ENCODE measurements at places on chromosomes 5 and 9.

GRCh38 chr5:27015758-27016157 lies 22.6 kb downstream of the CDH9 start:
- DNase-seq = no peak

- no peak for DNase-seq
These were observed 146.1 kb upstream of the OTULINL start for GRCh38 chr5:14435481-14435880.

DNA sequence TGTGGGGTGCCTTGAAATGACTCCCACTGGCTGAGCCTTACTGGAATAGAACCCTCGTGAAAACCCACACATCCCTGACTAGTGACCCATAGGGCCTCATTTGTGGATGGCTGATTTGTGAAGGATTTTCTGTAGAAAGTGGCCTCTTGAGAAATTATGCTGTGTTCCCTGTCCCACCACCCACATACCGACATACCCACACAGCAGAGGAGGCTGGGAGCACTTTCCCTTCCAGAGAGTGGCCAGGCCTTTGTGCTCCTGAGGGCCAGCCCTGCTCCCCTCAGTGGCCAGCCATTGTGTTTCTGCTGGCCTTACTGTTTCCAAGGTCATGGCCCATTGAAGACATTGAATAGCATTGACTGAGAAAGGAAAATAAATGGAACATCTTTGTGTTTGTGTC lies 29.6 kb downstream of the IL9 start:
- no peak for DNase-seq

GRCh38 chr9:115730396-115730795 lies 423.2 kb upstream of the PAPPA start:
- no peak for DNase-seq

GRCh38 chr5:156590978-156591377 lies 259.1 kb upstream of the PPP1R2B start:
- no peak for DNase-seq

DNA sequence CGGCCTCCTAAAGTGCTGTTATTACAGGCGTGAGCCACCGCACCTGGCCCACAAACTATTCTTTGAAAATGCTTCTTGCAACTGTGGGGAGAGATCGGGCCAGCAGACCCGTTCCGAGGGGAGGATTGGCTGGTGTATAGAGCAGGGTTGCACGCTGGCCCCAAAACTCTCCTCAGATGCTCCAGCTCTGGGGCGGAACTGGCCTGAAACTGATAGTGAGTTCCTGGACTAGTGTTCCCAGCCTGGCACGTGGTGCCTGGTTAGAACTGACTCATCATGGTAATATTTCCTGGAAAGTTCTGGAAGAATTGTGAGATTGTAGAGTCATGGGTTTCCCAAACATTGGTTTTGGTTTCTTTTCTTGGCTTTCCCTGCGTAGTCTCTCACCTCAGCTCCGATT lies 120.5 kb downstream of the FBXL7 start:
- DNase-seq = no peak

DNA sequence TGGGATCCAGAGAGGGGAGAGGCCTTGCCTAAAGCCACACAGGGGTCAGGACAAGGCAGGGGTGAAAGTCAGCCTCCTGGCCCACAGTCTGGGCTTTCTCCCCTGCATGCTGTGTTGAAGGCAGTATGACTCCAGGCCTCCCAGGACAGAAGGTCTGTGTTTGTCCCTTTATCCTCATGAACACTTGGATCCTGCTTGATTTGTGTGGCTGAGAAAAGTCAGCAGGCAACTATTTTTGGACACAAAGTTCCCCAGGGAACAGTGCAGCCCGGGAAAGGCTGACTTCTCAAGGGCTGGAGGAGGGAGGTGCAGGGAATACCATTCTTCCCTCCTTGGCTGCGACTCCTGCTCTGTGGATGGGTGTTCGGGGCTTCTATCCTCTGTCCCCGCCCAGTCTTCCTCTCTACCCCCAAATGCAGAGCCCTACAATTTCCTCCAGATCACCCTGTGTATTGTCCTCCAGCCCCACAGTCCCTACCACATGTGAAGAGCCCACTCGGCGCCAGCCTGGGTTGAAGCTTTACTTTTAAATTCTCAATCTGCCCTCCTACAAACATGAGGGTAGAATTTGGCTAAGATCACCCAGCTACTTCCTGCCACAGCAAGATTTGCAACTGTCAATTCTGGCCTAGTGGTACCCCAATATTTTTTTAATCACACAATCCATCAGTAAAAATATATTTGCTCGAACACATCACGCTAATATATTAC lies 4.1 kb downstream of the AKNA start:
- DNase-seq = no peak

GRCh38 chr9:92432350-92432749 lies 8.1 kb upstream of the OMD start:
- no peak for DNase-seq

DNA sequence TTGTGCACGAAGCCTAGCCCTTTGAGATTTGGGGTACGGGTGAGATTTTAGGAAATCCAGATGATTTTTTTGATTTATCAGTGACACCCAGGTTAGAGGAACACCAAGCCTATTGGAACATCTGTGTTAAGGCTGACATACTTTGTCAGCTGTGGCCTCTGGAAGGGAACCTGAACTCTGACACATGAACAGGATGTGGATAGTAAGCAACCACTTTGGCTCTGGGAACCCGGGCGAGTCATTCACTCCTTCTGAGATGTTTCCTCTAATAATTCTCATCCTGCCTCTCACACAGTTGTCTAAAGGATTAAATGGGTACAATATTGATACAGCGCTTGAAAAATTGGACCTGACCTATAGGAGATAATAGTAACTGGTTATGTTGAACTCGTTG lies 67.8 kb downstream of the FGF1 start:
- no peak for DNase-seq

DNA sequence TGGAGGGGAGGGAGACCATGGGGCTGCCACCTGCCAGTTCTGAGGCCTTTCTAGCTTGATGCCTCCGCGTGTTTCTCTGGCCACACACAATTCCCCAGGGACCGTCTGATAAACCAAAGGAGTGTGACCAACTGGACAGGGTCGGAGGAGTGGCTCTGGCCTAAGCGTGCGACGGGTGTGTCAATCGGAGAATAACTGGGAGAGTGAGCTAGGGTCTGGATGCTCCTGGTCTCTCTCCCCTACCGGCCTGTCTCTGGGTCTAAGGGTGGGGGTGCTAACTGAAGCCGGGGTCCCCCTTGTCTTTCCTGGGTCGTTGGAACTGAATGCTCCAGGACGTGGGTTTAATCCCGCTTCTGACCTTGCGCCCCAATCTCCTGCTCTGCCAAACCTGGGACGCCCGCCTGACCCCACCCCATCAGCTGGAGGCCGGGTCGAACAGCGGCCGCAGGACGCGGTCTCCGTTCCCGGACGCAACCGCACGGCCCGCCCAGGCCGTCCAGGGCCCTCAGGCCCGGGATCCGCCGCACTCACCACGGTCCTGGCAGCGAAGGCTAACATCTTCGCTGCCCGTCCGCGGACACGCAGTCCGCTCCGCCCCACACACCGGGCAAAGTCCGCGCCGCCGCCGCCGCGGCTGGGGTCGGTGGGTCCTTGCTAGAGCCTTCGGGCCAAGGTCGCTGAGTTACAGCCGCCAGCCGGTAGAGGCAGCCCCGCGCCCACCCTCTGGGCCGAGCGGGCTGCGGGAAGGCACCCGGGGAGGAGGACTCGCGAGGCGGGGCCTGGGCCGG lies 447 bp downstream of the CRAT start:
- no peak for DNase-seq

DNA sequence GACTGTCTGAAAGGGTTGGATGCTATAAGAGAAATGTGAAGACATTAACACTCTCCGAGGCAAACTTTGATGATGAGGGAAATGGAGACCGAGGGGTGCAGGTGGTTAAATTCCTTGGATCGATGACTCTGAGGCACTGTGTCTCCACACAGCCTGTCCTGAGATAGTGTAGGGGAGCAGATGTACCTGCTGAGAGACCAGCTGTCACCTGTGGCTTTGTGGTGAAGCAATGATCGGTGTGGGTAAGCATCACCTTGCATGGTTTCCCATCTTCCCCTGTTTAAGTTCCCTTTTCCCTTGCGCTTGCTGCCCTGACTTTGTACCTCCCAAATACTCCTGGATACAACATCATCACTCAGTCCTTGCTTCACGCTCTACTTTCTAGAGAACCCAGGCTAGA lies 9.8 kb upstream of the MIER3 start:
- DNase-seq = no peak

DNA sequence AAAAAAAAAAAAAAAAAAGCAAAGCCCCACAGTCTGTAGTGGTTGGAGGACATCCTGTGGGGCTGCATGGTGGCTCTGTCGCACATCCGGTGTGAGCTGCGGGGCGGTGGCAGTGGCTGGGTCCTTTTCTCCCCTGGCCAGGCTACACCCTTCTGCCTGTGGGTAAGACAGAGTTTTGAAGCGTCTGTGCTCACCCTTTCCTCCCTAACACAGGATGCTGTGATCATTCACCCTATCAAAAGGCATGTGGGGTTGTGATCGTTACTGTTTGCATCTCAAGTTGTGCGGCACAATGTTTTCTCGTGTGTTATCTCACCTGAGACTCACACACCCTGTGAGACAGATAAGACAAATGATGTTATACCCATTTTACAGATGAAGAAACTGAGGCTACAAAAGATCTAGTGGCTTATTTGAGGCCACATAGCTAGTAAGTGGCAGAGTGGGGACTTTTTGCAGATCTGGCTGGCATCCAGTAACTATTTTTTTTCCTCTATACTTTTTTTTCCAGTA lies 17.5 kb downstream of the IRF1 start:
- no peak for DNase-seq

- peak; percentile 22 for DNase-seq
These were observed 12.0 kb upstream of the C9 start for GRCh38 chr5:39376293-39376714.

DNA sequence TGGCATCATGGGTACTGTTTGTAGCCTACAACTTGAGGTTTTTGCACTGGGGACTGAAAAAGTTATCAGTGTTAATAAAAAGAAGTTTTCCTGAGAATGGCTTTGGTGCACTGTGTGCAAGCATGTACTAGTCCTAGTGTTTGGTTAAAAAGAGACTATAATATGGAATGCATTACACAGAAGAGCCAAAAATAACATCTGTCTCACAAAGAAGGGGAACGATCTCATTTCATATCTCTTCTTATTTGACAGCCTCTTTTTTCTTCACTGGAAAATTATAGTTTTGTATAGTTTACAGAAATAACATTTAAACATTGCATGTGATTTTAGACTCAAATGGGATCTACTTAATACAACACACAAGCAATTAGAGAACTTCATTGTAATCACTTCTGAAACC lies 127.0 kb upstream of the GDNF start:
- DNase-seq = no peak

DNA sequence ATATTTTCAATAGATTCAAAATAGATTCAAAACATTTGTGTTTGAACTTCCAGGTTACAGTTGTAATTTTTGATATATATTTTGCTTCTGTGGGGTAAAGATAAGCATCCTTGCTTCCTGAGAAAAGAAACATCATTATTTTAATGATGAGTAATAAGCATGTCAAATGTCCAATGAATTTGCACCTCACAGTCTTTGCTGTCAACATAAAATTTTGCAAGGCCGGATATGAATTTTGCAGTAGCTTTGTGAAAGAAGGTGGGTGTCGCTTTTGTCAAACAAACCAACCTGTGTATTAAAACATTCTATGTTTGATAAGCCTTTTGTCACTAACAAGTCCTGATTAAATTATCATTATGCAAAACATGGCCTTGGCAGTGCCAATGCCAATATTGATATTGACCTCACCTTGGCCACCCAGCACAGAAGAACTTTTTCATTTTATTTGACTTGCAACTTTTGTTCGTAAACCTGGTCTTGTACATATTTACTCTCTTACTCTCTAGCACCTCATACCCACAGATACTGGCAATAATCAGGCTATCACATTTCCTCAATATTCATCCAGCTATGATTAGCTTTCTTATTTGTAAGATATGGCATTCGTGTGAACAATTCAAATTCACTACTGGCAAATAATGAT lies 645.0 kb upstream of the KLF4 start:
- no peak for DNase-seq

DNA sequence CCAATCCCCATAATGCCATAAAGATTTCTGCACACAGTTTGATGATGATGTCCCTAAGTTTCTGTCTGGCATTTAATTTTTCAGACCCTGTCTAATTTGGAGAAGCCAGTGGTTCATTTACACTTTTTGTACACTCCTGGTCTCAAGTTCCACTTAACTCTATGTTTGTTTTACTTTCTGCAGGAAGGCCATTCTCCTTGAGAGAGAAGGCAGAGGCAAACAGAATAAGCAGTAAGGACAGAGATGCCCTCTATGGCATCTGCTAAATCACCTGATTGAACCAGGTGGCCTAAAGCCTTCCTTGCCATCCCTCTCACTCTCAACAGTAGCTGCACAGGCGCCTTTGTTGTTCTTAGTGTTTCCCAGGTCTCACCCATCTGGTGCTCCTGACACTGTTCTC lies 86.1 kb upstream of the LRRTM2 start:
- no peak for DNase-seq

DNA sequence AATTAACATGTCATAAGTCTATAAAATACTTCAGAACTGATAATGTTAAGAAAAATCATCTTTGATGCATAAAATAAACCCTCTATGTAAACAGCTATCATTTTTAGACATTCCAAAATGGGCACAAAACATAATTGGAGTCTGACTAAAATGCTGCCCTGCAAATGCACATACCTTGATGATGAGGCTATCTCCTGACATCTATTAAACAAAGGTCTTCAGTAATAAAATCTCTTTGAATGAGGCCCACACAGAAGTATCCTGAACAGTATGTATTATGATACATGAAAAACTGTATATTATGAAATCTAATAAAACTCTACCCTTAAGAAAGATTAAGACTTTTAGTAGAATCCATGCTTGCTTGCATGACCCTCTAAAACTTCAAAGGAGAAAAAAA lies 66.1 kb downstream of the FBXL17 start:
- no peak for DNase-seq

DNA sequence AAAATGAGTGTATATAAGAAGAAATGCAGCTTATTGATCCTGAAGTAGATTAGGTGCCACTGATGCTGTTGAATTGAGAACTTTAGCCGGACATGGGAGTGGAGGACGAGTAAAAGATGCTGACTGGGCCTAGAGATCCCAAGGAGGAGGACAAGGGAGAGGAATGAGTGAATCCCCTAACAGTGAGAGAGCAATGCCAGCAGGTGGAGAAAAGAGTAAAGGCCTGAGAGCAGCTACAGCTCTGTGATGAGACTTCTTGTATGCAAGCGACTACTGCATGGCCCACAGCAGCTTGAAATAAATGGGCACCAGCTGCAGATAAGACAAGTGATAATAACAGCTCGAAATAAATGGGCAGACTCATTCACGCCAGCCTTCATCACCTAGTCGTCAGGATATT lies 44.5 kb upstream of the JMY start:
- DNase-seq = no peak

DNA sequence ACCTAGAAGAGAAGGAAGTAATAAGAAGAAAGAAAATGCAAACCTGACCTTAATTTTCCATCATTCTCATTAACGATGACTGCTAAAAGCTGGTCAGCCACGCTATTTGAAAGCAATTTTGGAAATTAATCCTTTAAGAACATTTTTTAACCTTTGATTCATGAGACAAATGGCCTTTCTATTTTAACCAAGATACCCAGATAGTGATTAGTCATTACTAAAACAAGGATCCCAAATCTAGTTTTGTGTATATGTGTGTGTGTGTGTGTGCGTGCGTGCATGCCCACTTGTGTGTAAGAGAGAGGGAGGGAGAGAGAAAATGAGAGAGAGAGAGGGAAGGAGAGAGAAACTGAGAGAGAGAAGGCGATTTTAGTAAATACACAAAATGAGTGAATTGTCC lies 329.5 kb downstream of the DEPDC1B start:
- no peak for DNase-seq
